ENCODE measurements at places on chromosomes 2 and 18.

GRCh38 chr2:29052807-29053206, 21.5 kb downstream of the PCARE start:
- DNase-seq: no peak

DNA sequence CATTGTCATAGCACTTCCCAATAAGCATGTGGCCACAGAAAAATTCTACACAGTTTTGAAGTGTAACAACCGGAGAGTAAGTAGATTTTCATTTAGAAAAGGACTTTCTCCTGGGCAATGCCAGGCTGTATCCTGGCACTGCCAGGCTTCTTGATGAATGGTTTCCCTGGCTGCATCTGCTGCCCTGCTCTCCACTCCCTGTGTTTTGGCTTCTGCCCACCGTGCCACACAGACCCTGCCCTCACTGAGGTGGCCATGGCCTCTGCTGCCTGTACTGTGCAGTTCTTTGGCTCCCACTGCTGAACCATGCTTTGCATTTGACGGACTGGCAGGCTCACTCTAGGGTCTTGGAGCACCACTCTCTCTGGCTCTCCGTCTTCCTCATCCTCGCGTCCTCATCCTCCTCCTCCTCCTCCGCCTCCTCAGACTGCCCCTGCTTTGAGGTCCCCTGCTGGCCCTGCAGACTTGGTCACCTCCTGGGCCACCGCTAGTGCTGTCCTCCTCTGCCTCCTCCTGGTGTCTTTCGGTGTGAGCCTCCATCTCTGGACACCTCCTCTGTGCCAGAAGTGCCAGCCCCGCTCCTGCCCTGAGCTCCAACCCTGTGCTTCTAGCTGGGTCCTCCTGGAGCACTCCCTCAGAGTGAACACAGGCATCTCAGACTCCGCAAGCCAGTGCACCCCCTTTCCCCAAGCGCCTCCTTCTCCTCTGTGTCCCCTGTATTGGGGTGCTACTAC, 45.9 kb upstream of the CNGA3 start:
- DNase-seq: no peak

DNA sequence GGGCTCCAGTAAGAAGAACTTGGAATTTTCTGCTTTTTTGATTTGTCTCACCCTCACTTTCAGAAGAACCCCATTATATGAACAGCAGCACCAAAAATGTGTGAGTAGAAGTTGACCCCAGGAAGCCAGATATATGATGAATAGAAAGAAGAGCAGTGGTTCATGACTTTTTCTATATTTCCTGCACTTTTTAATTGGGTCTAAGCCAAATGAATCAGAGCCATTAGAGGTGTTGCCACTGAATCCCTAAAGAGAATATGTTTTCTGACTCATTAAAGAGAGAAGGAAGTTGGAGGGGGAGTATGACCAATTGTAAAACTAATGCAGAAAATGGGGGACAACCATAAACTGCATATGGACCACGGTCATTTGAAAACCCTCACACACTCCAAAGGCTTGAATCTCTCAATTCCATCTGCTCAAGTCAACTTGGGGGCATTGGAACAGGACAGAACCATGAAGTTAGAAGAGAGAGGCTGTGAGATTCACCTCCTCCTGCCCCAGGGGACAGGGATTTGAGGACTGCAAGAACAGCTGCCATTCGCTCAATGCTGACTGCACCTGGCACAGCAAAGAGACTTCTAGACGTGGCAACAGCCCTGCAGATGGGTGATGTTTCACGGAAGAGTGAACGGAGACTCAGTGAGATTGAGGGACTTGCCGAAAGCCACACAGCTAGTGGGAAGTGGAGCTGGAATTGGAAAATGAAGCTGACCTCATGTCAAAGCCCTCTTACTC, 3.0 kb downstream of the DAPL1 start:
- DNase-seq: no peak

DNA sequence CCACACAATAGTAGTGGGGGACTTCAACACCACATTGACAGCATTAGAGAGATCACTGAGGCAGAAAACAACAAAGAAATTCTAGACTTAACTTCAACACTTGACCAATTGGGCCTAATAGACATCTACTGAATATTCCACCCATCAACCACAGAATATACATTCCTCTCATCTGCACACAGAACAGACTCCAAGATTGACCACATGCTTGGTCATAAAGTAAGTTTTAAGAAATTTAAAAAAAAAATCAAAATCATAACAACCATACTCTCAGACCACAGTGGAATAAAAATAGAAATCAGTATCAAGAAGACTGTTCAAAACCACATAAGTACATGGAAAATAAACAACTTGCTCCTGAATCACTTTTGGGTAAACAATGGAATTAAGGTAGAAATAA, 9.0 kb upstream of the FLACC1 start:
- no peak for DNase-seq
